Cerebellar cortex (tissue), 1 donor: ENCODE measurements at places on chromosomes 5 and 9.

DNA sequence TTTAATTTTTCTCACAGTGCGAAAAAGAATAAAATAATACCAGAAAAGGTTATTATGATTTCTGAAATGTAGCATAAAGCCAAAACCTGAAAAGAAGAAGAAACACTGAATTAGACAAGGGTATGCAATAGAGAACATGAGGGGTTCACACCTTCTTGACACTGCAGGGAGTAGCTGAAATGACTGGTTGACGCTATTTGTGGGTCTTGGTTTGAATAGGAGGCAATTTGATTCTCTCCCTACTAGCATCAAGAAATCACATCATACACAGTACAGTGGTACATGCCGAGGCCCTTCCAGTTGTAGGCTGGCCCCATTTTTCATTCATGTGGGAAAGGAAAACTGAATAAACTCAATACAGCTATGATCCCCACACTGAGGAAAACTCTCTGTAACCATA, 68.6 kb downstream of the NR3C1 start:
- no peak for DNase-seq

GRCh38 chr9:121835587-121836365, 184.3 kb downstream of the DAB2IP start:
- no peak for DNase-seq

DNA sequence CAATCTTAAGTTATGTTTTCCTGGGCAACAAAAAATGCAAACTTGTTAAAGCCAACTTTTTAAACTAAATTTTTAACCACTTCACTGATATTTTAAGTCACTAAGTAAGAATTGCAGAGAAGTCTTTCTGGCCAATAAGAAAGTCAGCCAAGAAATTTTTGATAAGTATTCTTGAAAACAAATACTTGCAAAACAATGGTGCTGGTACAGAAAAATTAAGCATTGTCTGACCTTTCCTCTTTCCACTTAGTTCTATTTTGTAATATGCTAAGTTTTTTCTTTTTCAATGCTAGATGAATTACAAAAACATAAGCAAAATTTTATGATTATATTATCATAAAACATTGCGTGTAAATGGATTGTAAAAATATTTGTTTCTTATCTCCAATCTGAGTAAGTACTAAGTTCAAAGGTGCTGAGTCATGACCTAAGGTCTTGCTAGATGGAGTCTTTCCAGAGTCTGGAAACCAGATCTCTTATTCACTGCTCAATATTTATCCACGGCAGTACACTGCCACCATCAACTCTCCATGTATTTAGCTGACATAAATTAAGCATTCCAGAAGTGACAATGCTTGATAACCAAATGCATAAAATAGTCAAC, 139.7 kb downstream of the MEF2C start:
- no peak for DNase-seq

DNA sequence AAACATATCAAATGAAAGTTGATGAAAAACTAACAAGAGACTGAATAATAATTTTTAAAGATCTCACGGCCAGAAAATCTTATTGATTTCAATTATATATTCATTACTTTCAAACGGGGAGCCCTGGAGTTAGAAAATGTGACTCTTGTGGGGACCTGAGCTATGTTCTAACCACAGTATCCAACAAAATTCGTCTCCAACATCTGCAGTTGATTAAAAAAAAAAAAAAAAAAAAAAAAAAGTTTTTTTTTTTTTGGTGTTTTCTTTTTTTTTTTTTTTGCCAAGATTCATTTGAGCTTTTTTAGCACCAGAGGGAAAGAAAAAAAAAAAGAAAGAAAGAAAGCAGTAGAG, 144.3 kb upstream of the PIK3R1 start:
- DNase-seq = no peak

- DNase-seq = no peak
These were observed 173.7 kb upstream of the SLC12A2 start for GRCh38 chr5:127909821-127910220.

DNA sequence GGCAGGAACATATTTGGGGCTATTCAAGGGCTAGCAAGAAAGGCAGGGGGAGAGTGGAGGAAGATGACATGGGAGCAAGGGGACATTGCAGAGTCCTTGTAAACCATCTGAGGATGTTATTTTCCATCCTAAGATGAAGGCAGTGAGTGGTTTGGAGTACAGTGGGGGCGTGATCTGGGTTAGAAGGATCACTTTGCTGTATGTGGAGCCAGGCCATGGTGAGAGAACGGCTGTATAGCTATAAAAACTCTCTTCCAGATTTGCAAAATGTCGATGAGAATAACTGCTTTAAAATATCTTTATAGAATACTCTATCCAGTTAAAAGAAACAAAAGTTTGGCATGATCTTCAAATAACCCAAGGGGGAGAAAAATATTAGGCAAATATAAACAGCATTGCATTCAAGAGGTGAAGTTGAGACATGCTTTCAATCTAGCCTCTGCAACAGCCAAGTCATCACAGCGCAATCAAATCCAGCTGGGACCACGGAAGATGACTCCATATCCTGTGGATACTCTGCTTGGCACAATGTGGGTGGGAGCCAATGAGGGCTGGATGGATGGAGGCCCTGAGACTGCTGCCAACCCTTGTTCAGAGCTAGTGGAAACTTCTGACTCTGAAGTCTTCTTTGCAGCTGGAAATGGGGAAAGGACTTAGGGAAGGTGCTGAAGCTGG, 111.5 kb upstream of the BASP1 start:
- DNase-seq = no peak

DNA sequence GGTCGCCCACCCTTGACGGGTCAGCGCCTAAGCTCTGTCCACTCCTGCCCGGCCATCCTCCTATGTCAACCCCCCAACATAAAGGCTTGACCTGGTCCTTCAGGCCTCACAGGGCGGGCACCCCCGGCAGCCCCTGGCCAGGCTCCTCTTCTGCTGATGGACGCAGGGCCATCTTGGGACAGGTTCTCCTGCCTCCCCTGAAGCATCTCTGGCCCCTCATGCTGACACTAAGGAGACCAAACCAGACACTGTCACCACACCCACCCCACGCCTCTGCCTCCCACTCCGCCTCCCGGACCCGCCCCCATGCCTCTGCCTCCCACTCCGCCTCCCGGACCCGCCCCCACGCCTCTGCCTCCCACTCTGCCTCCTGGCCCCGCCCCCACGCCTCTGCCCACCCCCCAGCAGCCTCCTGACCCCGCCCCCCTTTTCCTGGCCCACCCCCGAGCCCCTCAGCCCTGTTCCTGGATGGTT, 6.8 kb downstream of the OBP2A start:
- no peak for DNase-seq

GRCh38 chr5:139181835-139182452, 16.2 kb downstream of the SIL1 start:
- DNase-seq = no peak

GRCh38 chr5:154482528-154483449, 4.8 kb upstream of the HAND1 start:
- DNase-seq = no peak

- no peak for DNase-seq
These were observed 360.6 kb downstream of the PTPRD start for GRCh38 chr9:10252174-10252573.

DNA sequence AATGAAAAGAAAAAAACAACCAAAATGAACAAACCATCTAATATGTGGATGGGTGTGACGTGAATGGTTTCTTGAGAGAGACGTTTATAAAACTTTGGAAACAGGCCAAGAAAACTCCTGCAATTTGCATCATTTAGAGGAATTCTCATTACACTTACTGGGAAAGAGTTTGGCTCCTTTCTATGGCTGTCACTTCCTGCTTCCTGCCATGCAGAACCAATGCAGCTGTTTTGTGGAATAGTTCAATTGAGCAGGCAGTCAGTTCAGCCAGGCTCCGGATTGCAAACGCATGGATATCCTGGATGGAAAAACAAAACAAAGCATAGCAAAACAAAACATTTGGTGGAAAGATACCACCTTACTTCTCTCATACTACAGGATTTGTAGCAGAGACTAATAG, 36.6 kb downstream of the FAM114A2 start:
- no peak for DNase-seq

DNA sequence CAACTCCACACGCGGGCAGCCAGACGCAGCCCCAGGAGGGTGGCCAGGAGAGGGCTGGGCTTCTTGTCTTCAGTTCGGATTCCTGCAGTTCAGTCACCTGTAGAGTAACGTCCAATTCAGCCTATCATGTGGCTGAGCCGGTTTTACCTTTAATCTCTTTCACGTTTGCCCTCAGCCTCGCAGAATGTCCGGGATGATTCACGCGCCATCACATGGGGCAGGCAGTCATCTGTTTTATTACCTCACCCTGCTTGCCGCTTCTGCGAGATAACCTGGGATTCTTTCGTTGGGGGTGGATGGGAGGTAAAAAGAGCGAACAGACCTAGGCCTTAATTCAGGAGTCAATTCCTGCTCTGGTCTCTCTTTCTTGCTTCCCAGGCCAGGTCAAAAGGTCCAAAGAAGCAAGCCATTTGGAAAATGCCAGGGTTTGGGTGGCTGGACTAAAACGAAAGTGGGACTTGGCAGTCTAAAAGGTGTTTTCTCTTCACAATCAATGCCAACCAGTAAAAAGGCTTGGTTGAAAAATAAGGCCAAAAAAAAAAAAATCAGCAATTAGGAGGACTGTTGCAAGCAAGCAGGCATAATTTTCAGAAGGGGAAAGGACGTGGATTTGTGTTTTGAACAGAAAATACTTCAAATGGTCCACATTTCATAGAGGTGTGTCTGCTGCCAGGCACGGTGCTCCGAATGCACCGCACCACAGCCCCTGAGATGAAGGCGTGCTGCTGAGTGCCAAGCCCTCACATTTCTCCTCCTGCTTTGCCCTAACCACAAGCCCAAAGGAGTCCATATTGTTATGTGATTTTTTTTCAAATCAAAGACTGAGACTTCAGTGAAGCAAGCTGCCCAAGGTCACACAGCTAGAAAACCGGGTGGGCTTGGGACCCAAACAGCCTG, 2.8 kb upstream of the WWC1 start:
- no peak for DNase-seq
